ENCODE measurements at places on chromosomes 2 and 18.

DNA sequence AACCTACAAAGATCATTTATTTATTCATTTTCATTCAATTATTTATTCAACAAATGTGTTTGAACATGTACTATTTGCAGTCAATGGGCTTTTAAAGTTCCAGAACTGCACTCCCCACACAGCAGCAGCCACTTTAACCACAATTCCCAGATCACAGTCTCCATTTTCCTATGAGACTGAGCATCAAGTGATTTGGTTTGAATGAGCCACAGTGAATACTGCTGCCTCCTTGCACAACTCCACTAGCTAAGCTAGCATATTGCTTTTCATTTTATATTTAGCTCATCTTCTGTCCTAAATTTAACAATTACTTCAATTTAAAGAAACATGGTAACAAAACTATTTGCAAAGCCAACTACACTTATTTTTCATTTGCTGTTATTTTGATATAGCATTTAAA lies 353.4 kb upstream of the VRK2 start:
- no peak for DNase-seq

GRCh38 chr18:2978661-2979106 lies 34.3 kb downstream of the LPIN2 start:
- no peak for DNase-seq

- DNase-seq: no peak
Observed at GRCh38 chr2:147016181-147016580, 828.6 kb upstream of the ACVR2A start.

DNA sequence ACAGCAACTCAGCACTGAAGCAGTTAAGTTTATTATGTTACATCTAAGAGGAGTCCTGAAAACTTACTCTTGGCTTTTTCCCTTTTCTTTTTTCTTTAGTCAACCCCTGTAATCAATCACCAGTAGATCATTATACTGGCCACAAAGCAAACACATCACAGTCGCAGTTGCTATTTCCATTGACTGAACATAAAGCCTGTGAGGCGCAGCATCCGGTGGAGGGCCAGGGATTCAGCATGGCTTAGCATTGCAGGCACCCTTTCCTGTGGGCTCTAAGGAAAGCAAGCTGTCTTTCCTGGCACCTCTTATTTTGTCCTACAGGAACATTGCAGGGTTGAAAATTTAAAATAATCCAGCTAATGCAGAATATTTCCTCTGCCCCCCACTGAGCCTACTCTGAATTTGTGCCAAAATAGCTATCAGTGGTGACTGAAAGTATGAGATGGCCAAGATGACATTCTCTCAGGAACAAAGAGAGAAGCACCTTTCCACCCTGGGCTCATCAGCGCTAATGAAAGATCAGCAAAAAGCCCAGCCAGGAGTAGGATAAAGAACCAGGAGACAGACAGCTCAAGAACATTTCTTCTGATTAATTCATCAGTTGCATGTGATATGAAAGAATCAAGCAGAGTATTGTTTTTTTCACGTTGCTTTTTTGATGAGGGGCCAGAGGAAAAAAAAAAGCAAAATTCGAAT lies 85.3 kb upstream of the SULT1C3 start:
- DNase-seq: no peak

DNA sequence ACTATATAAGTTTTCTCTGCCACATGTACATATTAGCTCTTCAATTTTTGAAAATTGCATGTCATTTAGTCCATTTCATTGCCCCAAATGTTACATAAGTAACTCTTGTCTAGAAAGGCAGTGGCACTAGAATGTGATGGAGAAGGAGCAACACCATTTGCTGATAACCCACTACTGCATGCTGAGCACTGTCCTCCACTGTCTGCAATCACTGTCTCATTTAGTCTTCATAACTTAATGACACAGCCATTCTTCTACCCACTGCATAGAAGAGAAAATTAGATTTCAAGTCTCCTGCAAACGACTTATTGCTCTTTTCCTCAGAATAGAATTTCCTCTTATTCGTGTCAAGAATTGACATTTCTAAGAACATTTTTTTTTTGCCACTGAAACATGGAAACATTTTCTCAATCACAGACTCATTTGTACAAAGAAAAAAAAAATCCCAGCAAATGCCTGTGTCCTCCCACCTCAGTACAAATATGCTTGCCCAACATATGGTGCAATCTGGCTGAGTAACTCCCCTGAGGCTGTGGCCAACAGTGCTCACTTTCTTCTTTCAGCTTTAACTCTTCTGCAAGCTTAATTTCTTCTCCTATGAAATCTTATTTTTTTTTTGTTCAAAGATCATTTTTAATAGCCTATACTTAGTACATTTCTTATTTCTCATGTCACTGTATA lies 768.6 kb upstream of the HS6ST1 start:
- DNase-seq: no peak

DNA sequence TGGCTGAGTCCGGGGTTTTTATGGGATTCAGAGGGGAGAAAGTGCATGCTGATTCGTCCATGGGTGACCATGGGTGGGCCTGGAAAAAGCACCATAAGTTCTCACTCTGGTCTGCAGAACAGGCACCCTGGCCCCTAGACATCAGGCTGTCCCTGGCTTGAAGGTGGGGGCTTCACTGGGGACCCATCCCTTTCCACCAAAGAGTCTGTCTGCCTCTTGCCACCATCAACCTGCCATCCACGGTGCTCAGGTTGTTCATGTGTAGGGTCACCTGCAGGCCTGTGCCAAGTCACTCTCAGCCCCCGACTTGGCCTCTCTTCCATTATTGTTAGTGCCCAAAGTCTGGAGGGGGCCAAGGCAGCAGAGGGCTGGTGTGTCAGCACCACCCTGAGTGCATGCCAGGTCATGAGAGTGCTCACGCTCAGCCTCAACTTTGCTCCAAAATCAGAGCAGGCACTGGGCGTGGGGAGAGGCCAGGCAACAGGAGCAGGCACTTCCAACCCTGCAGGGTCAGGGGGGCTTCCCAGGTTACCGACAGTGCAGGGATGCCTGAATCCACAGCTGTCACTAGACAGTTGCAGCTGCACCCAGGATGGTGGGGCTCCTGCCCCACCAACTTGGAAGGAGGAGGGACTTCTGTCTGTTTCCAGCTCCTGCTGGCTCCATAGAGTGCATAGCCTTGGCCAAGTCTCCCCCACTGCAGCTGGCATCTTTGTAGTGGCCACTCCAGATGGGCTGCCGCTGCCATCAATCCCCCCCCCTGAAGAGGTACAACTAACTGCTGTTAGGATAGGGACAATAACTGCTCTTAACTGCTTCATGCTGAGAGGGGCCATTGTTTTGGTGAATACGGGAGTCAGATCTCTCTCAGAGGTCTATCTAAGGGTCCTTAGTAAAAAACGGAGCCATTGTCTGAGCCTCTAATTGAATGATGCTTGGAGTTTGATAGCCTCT lies 209.3 kb downstream of the AKAIN1 start:
- DNase-seq: no peak

DNA sequence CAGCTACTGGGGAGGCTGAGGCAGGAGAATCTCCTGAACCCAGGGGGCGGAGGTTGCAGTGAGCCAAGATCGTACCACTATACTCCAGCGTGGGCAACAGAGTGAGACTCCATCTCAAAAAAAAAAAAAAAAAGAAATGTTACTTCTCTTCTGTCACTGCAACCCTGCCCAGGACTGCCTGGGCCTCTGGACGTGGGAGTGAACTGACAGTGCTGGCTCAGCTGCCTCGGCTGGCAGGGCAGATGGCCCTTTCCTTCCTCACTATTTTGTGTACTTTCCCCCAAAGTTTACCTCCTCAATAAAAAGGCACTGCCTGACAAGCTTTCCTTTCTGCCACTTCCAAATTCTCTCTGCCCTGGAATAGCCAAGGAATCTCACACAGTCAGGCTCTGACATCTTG lies 12.5 kb upstream of the GPR155 start:
- DNase-seq: no peak

DNA sequence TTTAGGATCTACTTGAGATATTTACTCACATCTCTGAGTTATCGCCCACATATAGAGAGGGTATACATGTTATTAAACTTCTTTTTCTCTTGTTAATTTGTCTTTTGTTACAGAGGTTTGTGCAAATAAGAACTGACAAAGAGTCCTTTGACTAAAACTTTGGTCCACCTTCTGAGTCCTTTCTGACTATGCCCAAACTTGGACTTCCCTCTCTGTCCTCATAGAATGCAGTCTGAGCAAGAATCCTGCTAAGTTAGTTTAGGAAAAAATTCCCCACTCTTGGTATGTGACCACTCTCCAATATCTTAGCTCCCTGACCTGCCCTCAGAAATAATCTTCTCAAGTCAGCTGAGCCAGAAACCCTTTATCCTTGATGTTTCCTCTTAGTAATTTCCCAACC lies 257.5 kb upstream of the REG3G start:
- DNase-seq: no peak

GRCh38 chr2:155485141-155485842 lies 786.8 kb downstream of the KCNJ3 start:
- DNase-seq: no peak

DNA sequence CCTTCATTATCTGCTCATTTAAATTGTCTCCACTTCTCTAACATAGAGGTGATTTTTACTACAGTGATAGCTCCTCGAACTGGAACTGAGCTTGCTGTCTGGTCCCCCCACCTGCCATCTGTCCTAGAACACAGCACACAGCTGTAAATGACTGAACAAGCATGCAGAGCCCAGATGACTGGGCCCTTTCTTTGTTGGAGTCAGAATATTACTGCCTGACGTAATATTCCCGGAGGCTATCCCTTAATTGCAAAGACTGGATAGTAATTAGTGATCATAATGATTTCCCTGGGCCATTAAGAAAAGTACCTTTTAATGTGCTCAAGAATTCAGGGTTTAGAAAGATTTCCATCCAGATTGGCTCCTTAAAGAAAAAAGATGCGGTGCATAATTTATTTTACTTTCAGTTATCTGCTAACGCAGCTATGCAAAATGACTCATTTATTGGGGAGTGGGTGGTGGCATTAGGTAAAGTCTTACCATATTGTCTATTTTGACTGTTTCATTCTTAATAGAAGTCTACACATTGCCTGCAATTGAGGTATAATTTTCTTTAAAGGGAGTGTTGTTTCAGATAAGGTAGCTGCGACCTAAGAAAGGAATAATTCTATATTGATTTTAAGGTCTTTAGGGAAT lies 84.4 kb downstream of the MAP4K4 start:
- DNase-seq: no peak

DNA sequence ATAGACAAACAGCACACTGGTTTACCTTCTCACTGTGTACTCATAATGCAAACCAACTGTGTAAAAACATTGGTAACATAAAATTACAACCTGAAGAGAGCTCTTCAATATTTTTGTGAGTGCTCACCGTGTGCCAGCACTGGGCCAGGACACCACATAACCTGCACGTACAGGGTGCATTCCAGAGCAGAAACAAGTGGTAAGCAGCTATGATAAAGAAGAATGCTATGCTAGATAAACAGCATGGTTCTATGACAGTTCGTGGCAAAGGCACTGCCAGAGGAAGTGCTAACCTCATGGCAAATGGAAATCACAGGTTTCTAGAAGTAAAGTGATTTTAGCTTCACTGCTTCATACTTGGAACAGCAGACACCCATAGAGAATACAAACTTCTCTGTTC lies 343.5 kb downstream of the MTX2 start:
- DNase-seq: no peak

- DNase-seq: no peak
Observed at GRCh38 chr2:204046145-204046544, 109.6 kb downstream of the ICOS start.

DNA sequence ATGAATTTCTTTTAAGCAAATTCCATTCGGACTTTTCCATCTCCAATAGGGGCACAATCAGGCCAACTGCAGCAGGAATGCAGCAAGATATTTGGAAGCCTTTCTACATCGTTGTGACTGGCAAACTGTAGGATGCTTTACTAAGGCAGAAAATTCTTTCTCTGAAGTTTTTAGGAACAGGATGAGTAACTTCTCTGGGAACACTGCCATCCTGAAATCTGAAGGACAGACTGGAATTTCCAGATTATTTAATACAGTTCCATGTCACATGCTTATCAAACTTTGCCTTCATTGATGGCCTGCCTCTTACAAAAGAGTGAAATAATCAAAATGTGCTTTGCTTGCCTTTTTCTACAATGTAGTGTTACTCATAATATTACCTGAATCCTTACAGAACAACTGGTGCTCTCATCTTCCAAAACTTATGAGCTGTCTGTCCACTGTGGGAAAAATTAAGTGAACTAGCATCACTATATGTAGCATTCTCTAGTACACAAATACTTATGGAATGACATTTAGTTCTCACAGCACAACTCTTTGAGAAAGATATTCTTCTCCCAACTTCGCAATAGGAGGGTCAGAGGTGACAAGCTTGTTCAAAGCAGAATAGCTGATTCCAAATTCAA lies 32.0 kb upstream of the MAP2 start:
- DNase-seq: no peak

DNA sequence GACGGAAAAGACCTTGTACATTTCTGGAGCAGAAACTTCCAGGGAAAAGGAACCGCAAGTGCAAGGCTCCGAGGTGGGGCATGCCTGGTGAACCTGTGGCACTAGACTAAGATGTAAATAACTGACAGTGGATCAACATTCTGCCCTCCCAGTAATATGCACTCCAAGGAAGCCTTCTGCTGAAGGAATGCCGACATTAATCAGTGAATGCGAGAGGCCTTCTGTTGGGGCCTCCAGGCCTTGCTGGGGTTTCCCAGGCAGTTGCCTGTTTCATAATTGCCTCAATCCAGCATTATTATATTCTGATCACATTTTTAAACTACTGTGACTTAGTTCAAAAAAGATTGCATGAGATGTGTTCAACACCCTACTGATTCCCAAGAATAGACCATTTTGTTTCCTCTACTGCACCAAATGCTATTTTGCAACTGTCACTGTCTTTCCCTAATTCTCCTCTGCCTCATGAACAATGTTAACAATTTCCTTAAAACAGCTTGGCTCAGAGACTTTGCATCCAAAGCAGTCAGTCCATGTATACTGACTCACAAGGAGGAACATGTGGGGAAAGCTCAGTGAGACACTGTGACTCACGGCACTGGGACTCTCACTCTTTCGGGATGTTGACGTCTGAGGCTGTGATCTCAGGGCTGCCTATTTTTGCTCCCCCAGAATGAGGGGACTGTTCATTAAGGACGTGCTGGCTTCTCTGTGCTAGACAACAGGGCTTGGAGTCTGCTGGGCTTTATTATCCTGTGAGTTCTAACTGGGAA lies 10.5 kb upstream of the DSG2 start:
- no peak for DNase-seq

GRCh38 chr2:188628989-188629752 lies 337.5 kb downstream of the GULP1 start:
- no peak for DNase-seq

DNA sequence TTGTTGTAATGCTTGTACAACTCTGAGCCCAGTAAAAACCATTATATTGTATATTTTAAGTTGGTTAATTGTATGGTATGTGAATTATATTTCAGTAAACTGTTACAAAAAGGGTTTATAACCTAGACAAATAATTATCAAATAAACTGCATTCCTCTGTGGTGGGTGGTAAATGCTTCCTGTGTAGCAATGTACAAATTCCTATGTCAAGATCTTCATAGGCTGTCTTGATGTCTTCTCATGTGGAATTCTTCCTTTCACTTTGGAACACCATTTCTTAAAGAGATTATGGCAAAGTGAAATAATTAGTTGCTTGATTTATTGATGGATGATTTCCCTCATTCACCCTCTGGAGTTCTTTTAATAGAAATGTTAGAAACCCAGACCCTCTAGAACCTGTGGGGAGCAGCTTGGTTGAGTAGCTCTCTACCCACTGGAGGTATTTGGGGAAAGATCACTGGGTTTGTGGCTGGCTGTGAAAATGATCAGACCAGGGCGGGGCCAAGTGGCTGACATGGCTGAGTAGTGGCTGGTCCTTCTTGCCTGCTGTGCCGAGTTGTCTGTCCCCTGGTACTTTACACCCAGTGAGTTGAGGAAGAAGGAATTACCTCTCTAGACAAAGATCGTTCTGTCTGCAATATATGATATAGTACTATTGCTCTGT lies 22.4 kb upstream of the MGAT5 start:
- no peak for DNase-seq

GRCh38 chr2:240203031-240203787 lies 62.8 kb upstream of the OTOS start:
- DNase-seq: no peak

Measured in esophagus squamous epithelium (tissue), 5 donors.